Activated CD8-positive, alpha-beta memory T cell treated with anti-CD3 and anti-CD28 coated beads for 1 hour (primary cell): ENCODE measurements at places on chromosomes 3 and 15.

- no peak for DNase-seq
These were observed 311.4 kb downstream of the TBC1D5 start for GRCh38 chr3:17431004-17431403.

DNA sequence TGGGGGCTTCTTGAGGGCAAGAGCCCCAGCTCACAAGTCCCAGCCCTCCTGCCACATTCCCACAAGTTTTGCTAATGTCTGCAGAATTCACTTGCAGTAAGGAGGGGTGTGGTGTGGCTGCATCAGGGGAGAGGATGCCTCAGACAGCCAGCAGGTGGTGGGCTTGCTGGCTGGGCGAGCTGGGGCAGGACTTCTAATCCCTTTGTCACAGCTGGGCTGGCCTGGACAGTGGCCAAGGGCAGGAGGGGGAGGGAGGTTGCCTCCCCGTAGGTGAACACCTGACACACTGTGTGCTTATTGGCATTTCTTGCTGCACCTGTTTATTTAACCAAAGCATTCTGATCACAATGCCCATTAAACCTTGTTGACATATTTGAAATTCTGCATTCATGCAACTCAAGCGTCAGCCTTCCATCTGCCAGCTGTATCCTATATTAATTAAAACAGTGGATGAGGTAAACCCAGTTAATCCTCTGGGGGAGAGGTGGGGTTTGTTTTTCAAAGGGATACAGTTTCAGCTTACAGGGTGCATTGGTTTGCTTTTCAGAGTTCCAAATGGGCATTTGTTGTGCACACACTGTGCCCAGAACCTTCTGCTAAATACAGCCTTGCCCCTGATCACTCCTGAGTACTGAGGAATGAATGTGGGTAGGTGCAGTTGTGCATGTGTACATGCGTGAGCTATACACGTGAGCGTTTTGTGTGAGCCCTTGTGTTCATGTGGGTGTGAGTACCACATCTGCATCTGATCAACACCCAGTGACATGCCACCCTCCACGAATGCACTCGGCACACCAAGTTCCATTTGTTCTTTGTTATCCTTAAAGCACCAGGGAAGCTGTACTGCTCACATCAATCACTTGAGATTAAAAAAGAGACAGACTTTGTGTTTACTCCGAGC lies 268.7 kb downstream of the XXYLT1 start:
- DNase-seq, result no peak

- no peak for DNase-seq
These were observed 430.3 kb downstream of the NTRK3 start for GRCh38 chr15:87826119-87826747.

DNA sequence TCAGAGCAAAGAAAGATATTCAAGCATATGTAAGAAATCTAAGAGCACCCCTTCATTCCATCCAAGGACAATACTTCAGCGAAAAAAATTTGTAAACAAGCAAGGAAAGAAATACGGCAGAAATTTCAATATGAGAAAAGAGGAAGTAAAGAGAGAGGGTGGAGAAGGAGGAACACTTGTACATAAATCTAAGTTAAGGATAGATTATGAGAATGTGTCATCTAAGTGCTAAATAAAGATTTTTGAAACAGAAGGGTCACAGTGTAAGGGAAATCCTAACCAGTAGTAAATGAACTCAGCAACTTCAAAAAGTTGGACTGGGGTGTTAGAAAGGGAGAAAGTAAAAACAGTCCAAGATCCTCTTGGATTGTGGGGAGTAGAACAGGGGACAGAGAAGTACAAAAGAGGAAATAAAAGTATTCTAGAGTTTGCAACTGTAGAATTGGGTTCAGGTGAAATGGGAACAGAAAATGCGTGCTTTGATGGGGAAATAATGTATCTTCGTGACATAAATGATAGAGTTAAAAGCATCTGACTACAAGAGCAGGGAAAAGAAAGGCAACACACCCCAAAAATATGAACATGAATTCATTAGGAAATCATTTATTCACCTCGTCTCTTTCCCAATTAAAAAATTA lies 68.5 kb upstream of the ATP13A5 start:
- DNase-seq, result no peak

DNA sequence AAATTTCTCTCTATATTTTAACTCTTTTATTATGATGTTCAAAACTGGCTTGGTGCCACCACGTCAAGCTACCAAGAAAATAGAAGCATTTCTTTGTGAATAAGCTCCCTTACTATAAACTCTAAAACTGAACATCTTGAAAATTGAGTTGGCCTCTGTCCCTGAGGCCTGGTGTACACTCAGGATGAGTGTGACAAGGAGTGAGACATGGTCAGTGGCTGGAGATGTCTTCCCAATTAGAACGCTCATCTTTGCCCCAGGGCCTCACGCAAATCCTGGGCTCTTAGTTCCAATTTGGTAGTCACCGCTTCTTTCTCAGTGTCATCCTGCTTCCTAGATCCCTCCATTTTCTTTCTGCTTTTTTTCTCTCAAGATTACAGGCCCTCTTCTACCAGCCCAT lies 26.2 kb downstream of the SLC2A2 start:
- DNase-seq, result no peak

GRCh38 chr3:25527801-25528200 lies 99.7 kb downstream of the RARB start:
- DNase-seq, result no peak

- no peak for DNase-seq
These were observed 39.3 kb upstream of the INSYN1 start for GRCh38 chr15:73792415-73792814.

DNA sequence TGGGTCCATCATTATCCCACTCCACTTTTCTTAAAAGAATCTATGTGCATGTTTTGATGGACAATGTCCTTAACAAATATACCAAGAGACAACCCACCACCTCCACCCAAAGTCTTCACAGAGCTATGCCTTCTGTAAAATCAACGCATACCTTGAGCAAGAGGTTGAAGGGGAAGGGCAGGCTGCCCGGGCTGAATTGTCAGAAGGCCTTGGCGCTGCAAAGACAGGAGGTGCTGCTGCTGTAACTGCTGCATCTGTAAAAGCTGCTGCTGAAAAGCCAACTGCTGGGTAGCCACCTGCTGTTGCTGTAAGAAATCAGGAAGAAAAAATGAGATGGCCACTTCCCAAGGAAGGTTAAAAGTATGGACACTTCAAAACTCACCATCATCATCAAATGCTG lies 536.7 kb downstream of the FOXP1 start:
- DNase-seq, result no peak

- DNase-seq, result no peak
These were observed 72.5 kb downstream of the MRPL46 start for GRCh38 chr15:88394553-88395145.

DNA sequence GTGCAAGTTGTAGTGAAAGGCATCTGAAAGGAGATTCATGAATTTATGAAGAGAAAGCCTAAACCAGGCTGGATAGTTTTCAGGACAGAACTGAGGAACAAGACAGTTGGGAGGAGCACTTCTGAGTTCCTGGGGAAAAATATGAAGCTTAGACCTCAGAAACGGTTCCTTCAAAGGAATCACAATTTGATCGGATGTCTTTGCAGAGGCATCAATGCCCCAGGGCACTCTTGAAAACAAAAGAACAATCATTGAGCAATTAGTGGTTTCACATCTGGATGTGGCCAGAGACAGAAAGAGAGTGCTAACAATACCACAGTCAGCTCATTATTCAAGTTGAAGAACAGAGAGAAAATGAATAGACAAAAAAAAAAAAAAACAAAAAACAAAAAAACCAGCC lies 86.2 kb downstream of the KLF13 start:
- no peak for DNase-seq

DNA sequence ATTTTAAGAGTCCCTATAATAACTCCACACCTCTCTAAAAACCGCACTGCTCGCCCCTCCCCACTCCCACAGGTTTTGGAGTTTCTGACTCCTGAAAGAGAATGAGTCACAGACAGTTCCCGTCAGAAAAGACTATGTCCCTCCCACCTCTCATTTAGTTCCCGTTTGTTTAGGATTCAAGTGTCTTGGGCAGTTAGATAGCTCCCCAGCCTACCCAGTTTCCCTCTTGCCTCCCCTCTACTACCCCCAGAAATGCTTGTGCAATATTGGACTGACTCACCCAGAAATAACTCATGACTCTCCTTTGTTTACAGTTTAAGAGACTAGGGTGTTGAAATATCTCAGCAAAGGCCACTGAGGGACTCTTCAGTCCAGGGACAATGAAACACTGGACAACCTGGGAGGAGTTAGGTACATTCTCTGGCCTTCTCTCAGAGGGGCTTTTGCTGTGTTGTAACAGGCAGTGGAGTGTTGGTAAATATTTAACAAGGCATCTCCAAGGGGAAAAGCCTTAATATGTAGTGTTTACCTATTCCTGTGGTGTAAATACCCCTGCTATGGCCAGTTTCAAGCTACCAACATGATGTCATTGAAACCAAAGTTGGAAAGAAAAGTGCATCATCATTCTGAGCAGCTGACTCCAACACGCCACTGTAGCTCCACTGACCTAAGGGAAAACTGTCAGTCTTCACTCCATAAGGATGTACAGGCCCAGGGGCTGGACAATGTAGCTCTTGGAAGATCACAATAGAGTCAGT lies 96.1 kb upstream of the CHD2 start:
- no peak for DNase-seq

DNA sequence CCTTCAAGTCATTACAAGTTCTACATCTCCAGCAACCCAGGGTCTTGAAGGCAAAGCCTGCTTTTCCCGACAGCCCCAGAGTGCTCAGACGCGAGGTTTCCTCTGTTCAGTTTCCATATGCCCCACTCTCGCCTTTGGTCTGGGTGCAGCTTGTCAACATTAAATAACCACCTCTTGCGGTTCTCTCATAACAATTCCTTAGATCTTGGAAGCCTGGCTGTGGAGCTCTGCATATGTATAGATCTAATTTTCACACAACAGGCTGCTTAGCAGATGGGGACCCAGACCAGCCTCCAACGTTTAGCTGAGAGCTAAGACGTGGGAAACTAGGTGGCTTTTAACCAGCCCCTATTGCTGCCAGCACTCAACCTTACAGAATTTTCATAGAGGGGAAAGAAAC lies 295.5 kb downstream of the RPLP1 start:
- DNase-seq, result no peak

DNA sequence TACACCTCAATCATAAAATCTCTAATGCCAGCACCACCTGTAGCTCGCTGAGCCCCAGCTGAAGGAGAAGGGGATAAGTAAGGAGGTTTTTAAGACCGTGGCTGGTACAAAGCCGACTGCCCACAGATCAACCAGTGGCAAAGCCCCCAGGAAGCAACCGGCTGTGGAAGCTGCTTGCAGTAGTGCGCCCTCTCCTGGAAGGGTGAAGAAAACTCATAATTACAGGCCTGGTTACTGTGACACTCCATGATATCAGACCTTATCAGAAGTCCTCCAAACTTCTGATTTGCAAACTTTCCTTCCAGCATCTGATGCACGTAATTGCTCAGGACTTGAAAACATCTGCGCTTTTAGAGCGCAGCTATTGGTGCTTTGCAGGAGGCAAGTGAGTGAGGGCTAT lies 63.1 kb upstream of the MCTP2 start:
- DNase-seq, result no peak

DNA sequence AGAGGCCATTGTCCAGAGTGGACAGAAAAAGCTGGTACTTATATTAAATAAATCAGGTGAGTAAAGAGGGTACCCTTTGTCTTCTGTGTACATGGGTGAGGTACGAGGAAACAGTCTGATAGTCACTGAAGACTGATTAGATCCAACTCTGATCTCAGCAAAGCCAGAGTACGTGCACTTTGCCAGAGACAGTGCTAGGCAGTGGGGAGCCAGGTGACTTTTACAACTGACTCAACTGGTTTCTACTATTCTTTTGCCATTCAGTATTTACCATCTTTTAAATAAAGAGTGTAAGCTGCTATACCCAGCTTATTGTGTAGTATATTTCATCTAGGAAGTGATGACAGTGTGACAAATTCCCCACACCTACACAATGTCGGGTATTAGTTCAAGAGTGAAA lies 3.3 kb downstream of the GNL3 start:
- DNase-seq, result no peak

- DNase-seq, result no peak
These were observed 4.9 kb downstream of the ADCY5 start for GRCh38 chr3:123444023-123444422.

DNA sequence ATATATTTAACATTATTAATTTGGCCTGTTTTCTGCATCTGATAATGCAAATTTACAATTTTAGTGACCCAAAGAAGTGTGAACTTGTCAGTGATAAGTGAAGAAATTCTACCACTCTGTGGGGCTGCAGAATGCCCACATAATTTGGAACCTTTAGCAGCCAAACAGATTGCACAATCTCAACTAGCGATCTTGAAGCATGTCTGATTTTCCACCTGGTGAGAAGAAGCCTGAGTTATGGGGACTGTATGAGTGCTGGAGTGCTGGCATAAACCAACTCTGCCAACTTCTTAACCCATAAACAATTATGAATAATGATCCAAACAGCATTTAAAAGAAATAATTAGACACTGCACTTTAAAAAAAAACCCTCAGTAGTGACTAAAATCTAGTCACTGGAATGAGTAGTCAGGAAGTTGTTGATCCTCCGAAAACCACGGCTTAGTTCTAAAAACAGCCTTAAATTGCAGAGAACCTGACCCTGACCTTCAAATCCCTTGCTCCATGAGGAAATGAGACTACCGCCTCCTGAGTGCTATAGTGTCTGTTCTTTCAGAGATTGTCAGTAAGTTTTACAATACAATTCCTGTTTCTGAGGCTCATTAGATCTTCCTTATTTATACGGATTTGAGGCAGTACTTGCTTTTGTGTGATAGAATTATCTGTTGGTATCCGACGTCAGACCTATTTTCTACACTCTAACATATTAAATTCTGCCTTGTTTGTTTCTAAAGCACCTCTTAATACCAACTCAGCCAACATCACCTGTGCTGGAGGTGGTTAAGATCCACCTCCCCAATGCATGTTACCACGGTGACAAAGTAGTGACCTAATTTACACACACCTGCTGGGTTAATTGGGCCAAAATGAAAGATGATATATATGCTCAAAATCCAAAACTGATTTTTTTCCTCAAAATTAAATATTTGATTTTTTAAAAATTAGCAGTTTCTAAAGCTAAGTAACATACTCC lies 267.7 kb downstream of the ZBTB20 start:
- DNase-seq, result no peak

- DNase-seq, result no peak
These were observed 108.9 kb upstream of the ETV5 start for GRCh38 chr3:186217820-186218164.

DNA sequence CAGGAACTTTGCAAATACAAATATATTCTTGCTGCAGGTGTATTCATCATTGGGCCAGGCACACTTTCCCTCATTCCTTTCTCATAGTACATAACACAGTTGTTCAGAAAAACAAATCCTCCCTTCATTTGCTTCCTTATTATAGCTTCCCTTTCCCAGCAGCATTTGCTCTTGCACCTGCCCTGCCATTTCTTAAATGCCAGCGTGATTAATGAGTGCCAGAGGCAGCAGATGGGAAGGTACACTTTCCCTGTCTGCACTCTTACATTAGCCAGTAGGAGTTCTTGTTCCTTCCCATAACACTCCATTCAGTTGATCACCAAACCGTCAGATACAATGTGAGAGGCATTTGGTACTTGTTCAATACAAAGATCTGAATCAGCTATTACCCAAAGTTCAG lies 128.5 kb upstream of the GAP43 start:
- DNase-seq, result no peak

DNA sequence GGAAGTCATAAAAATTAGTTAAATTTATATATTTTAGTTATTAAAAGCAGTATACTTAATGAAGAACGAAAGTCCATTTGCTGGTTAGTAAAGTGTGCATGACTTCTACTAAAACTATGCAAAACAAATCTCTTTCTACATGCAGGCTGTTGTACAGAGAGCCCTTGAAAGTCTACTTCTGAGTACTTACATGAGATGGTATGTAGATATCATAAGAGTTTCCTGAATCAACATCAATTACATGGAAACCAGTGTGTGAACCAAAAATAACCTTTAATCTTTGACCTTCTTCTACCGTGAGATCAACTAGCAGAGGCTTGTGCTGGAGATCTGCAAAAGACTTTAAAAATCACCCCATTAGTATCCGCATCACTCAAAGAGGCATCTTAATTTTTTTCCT lies 42.1 kb upstream of the SLC2A2 start:
- DNase-seq, result no peak
